ENCODE measurements at places on chromosomes 6 and 20.

GRCh38 chr6:149468179-149468578 lies 16.6 kb downstream of the ZC3H12D start:
- no peak for DNase-seq

DNA sequence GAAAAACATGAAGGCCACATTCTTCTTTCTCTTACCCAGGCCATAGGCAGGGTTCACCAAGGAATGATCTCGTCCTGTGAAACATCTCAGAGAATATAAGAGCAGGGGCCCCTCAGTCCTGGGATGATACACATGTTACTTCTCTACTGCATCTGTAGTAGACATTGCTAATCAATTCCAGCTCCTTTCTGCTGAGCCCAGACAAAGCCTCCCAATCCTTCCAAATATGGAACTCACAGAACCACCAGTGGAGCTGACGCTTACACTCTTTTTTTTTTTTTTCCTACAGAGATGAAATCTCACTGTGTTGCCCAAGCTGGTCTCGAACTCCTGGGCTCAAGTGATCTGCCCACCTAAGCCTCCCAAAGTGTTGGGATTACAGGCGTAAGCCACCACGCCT lies 9.1 kb downstream of the SNTA1 start:
- DNase-seq, result no peak

GRCh38 chr6:56515081-56515905 lies 127.4 kb downstream of the DST start:
- no peak for DNase-seq

DNA sequence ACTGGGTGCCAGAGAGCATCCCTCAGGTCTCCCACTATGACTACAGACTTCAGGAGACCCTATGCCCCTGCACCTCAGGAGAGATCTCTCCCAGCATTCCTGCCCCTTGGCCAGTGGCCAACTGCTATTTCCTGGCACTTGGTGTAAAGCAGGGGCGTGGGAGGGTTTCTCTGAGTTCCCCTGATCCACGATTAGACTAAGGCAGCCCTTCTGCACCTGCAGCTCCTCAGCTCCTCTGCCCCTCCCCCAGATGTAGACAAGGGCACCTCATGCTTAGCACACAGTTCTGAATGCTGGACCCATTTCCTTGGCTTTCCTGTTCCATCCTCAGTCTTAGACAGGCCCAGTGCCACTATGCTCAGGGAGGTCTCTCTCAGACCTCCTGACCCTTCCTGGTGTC lies 28.6 kb downstream of the EDN1 start:
- DNase-seq, result no peak

DNA sequence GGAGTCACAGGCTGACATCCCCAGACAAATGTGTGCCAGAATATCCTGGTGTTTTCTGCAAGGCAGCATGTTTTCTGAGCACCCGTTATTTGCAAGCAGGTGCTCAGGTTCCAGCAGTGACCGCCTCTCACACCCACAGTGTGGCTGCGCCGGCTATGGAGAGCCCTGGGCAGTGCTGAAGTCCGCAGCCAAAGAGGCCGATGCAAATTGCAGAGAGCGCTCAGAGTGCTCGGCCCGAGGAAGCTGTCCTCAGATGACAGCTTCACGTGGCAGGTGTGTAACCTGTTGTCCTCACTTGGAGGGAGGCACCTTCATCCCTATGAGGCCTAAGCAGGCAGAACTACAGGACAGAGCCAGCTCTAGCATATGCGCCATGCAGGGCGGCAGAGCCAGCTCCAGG lies 23.5 kb upstream of the MPC1 start:
- no peak for DNase-seq

DNA sequence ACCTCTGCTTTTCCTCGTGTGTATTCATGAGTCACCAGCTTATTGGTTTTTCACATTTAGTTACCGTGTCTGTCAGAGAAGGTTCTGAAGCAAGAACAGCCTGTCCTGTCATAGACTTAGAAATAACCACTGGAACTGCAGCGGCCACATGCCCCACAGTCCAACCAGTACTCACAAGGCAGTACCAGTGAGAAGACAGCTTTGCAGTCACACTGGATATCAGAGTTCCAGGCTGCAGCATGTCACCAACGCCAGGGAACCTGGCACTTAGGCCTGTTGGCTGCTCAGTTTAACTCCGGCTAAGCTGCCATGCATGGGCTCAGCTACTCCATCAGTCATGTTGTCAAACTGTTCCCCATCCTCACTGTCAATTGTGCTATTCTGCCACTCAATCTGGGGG lies 40.1 kb downstream of the ADNP start:
- DNase-seq, result no peak

DNA sequence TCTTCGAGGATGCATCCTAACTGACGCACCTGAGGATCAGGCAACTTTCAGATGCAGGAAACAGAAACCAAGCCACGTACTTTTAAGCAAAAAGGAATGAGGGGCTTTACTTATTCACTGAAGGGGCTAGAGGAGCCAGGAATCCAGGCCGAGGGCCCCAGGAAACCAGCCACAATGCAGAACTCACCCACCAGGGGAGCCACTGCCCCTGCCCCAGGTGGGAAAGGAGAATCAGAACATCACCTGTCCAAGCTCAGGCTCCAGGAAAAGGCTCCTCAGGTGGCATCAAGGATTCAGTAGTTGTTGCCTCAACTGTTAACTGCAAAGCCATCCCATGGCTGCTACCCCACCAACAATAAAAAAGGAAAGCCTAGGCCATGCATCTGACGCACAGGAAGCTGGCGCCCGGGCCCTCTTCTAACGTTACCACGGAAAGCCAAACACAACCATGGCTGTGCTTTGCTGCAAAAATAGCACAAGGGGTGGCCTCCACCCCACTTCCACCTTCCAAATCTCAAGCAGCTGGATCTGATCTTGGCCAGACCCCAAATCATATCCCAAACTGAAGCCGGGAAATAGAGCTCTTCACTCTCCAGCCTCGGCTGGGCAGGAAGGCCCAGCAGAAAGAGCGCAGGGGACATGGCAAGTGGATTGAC lies 121.0 kb downstream of the PREX1 start:
- no peak for DNase-seq

- DNase-seq, result peak; percentile 56
Observed at GRCh38 chr6:45483021-45483420, 105.3 kb upstream of the SUPT3H start.

All from suppressor macrophage (primary cell).